ENCODE measurements at places on chromosomes 11 and 22. TPM values are rescaled to one million over a fixed set of nuclear protein-coding genes. Genes with fewer than 3 reads are reported as not detected.

MS4A3 gene
- not detected for total RNA-seq

TTC36 gene
- 0.86 TPM for total RNA-seq

SUSD2 gene
- total RNA-seq = 0.44 TPM

C1QTNF4 gene
- total RNA-seq = 0.22 TPM

PAX6 gene
- total RNA-seq = not detected

SLC22A8 gene
- not detected for total RNA-seq

TEAD1 gene
- total RNA-seq = 230 TPM

CDON gene
- total RNA-seq = 3.3 TPM

MUC5AC gene
- not detected for total RNA-seq

KRTAP5-11 gene
- total RNA-seq = not detected

BARX2 gene
- total RNA-seq = not detected

UPK2 gene
- total RNA-seq = not detected

VWCE gene
- total RNA-seq = 1.1 TPM

BSX gene
- not detected for total RNA-seq

DDX25 gene
- total RNA-seq = not detected

LRRC56 gene
- 2.8 TPM for total RNA-seq

OR9Q2 gene
- total RNA-seq = not detected

APOL2 gene
- 62.9 TPM for total RNA-seq

SLC25A45 gene
- total RNA-seq = 1.1 TPM

SULT4A1 gene
- not detected for total RNA-seq

OR5A2 gene
- not detected for total RNA-seq

SSTR3 gene
- not detected for total RNA-seq

TNNT3 gene
- total RNA-seq = not detected

PLAAT5 gene
- total RNA-seq = not detected

TSPAN32 gene
- not detected for total RNA-seq

PHOX2A gene
- not detected for total RNA-seq

SHISA8 gene
- not detected for total RNA-seq

LYVE1 gene
- total RNA-seq = not detected

MYBPC3 gene
- not detected for total RNA-seq

RBMXL2 gene
- not detected for total RNA-seq

TRPM5 gene
- total RNA-seq = not detected

CHST1 gene
- 2.3 TPM for total RNA-seq

MS4A14 gene
- not detected for total RNA-seq

TP53I11 gene
- 21.2 TPM for total RNA-seq

CCDC87 gene
- 0.29 TPM for total RNA-seq

NECTIN1 gene
- total RNA-seq = 6.8 TPM

ACAT1 gene
- 44.0 TPM for total RNA-seq

OR2AG2 gene
- total RNA-seq = 1.6 TPM

UBE2L6 gene
- 39.4 TPM for total RNA-seq

USP28 gene
- 44.0 TPM for total RNA-seq

ATP5MG gene
- total RNA-seq = 28.5 TPM

TRIM3 gene
- total RNA-seq = 26.3 TPM

KCNJ11 gene
- not detected for total RNA-seq

MS4A6E gene
- total RNA-seq = not detected

OR2AT4 gene
- not detected for total RNA-seq

C1QTNF5 gene
- total RNA-seq = 6.8 TPM

TSPAN18 gene
- total RNA-seq = 0.66 TPM

VSIG2 gene
- not detected for total RNA-seq

B4GALNT4 gene
- total RNA-seq = 1.1 TPM

MMP8 gene
- total RNA-seq = not detected

STK33 gene
- total RNA-seq = 0.57 TPM

OR6X1 gene
- not detected for total RNA-seq

MS4A12 gene
- not detected for total RNA-seq

LRRC74B gene
- total RNA-seq = not detected

KIRREL3 gene
- 0.22 TPM for total RNA-seq

OR2AG1 gene
- not detected for total RNA-seq

RAB3IL1 gene
- total RNA-seq = 14.0 TPM

Data from placental pericyte (primary cell).